ENCODE measurements at places on chromosomes 3 and 15. TPM values are rescaled to one million over a fixed set of nuclear protein-coding genes. Genes with fewer than 3 reads are reported as not detected.

The CRABP1 gene
- total RNA-seq: not detected

The ALDH1A3 gene
- 16.0 TPM for total RNA-seq

The RBSN gene
- total RNA-seq: 16.1 TPM

The WDR93 gene
- 0.15 TPM for total RNA-seq

The PARP15 gene
- total RNA-seq: under 0.01 TPM

The MOBP gene
- total RNA-seq: not detected

The PP2D1 gene
- not detected for total RNA-seq

The PLA2G4D gene
- not detected for total RNA-seq

The NPAP1 gene
- not detected for total RNA-seq

The LRRC34 gene
- total RNA-seq: 7.1 TPM

The PLAAT1 gene
- total RNA-seq: not detected

The ROPN1B gene
- total RNA-seq: not detected

The SI gene
- total RNA-seq: not detected

The RPP25 gene
- 5.6 TPM for total RNA-seq

The GOLGA6L7 gene
- not detected for total RNA-seq

The TRAT1 gene
- not detected for total RNA-seq

The ALG1L2 gene
- total RNA-seq: not detected

The CDCP1 gene
- total RNA-seq: 23.2 TPM

The COL7A1 gene
- total RNA-seq: 29.3 TPM

The ACTR8 gene
- 21.3 TPM for total RNA-seq

The MAGEF1 gene
- 34.0 TPM for total RNA-seq

The CILP gene
- under 0.01 TPM for total RNA-seq

The LNP1 gene
- 3.2 TPM for total RNA-seq

The ITPKA gene
- 15.6 TPM for total RNA-seq

The EFHB gene
- total RNA-seq: not detected

The MYL3 gene
- total RNA-seq: not detected

The GNAT1 gene
- total RNA-seq: not detected

The SPATA12 gene
- under 0.01 TPM for total RNA-seq

The IGSF11 gene
- not detected for total RNA-seq

The CAMKV gene
- not detected for total RNA-seq

The ABCC5 gene
- total RNA-seq: 6.6 TPM

The SLCO2A1 gene
- 3.0 TPM for total RNA-seq

The GPR160 gene
- 0.15 TPM for total RNA-seq

The INKA1 gene
- total RNA-seq: 2.5 TPM

The TMEM108 gene
- 0.89 TPM for total RNA-seq

The RPLP1 gene
- 561 TPM for total RNA-seq

The CLSTN2 gene
- total RNA-seq: 0.15 TPM

The SCAANT1 gene
- total RNA-seq: not detected

The HSPBAP1 gene
- 3.9 TPM for total RNA-seq

The SLC28A2 gene
- total RNA-seq: not detected

The NRROS gene
- under 0.01 TPM for total RNA-seq

The CD96 gene
- not detected for total RNA-seq

The GPR62 gene
- 0.15 TPM for total RNA-seq

The VWA5B2 gene
- not detected for total RNA-seq

The VPS13C gene
- 12.1 TPM for total RNA-seq

The CLDN16 gene
- total RNA-seq: not detected

The NR2E3 gene
- not detected for total RNA-seq

The FANCD2 gene
- 38.7 TPM for total RNA-seq

The PRSS50 gene
- total RNA-seq: not detected

The KLHDC8B gene
- 13.4 TPM for total RNA-seq

The ST3GAL6 gene
- 0.74 TPM for total RNA-seq

The DIPK2A gene
- 13.6 TPM for total RNA-seq

The P2RY1 gene
- 0.30 TPM for total RNA-seq

The SLCO3A1 gene
- total RNA-seq: 1.3 TPM

The TRIM42 gene
- not detected for total RNA-seq

The PCLAF gene
- total RNA-seq: 44.2 TPM

The MESP2 gene
- 1.3 TPM for total RNA-seq

The DNAH12 gene
- not detected for total RNA-seq

All from bronchus fibroblast of lung (primary cell).